ENCODE measurements at places on chromosomes 2 and 18.

- no peak for DNase-seq
These were observed 8.8 kb downstream of the COL4A4 start for GRCh38 chr2:227154986-227155774.

DNA sequence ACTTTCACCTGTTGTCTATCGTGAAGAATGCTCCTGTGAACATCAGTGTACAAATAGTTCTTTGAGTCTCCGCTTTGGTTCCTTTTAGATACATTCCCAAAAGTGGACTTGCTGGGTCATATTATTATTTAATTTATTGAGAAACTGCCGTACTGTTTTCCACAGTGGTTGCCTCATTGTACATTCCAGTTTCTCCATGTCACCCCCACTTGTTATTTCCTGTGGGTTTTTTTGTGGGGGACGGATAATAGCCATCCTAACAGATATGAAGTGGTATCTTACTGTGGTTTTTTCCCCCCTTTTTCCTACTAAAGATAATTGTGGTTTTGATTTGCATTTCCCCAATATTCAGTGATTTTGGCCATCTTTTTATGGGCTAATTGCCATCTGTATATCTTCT is 53.8 kb downstream of the SMCHD1 start:
- no peak for DNase-seq

GRCh38 chr2:101995019-101995418 is 3.3 kb downstream of the IL1R2 start:
- DNase-seq = no peak

DNA sequence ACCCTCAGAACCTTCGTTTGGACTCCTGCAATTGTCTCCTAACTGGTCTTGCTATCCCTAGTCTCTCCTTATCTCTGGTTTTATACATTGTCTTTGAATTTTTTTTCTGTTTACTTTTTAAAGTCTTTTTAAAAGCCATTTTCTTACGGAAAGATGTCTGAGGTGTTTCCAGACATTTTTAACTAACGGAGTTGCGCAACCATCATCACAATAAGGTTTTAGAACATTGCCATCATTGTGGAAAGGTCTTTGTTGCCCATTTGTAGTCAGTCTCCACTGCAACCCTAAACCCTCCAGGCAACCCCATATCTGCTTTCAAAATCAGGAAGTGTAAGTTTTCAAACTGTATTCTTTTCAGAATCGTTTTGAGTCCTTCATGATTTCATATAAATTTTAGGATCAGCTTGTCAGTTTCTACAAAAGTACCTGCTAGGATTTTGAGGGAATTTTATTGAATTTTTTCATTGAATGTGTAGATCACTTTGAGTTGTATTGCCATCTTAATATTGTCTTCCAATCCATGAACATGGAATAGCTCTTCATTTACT is 46.3 kb downstream of the ANKRD12 start:
- no peak for DNase-seq

DNA sequence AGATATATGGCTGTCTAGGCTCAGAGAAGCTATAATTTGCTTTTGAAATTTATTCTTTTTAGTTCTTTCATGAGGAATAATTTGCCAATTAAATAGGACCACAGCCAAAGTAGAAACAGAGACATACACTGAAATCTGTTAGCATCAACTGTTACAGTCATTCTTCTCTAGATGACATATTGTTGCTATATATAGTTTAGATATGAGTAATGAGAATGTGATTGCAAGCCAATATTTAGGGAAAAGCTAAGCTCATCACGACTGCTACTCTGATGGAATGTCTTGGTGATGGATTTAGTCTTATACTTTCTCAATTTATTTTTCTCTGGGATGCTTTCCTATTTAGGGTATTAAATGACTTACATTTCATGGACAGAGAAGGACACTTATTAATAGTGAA is 259.1 kb downstream of the LNPK start:
- no peak for DNase-seq

- no peak for DNase-seq
These were observed 37.0 kb downstream of the NABP1 start for GRCh38 chr2:191714925-191715324.

DNA sequence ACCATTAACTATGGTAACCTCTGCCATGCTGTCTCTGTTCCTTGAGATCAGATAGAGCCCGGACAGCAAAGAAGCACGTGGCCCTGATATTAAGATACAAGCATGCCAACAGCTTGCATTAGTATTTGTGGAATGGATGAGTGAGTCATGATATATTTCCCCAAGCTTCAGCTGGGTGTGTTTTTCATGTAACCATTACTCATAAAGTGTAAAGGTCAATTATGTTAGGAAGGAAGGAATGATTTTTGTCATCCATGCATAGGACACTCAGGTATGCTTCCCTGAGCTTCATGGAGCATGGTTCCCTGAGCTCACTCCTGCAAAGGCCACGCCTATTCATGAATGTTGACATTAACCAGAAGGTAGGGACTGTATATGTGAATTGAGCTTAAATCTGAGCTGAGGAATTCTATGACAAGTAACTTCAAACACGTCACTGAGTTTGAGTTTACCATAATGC is 74.6 kb downstream of the ARL4C start:
- peak; percentile 82 for DNase-seq

GRCh38 chr2:235472443-235472842 is 21.4 kb upstream of the AGAP1 start:
- DNase-seq = no peak

DNA sequence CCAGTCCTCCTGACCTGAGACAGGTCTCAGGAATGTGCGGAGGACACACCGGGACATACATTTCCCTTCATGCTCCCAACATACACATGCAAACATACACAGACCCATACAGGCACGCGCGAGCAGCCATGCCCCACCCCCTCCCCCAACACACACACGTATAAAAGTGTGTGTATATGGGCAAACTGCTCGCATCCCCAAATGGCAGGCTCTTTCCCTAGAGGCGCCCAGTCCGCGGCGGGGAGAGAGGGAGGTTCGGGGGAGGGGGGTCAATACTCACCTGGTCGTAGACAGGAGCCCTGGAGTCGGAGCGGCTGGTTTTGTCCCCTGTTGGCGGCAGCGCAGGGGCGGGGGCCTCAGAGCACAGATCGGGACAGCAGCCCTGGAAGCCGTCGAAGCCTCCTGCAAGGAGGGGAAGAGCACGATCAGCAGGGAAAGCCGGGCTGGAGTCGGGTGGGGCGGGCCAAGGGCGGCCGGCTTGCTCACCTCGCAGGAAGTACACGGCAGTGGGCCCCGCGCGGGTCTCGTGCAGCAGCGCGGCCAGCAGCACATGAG is 682 bp downstream of the DUSP2 start:
- no peak for DNase-seq

- DNase-seq = no peak
These were observed 13.7 kb downstream of the PDCD1 start for GRCh38 chr2:241844831-241845578.

Measured in AG04449 (cell line).